ENCODE measurements at places on chromosomes 4 and X.

GRCh38 chrX:142001934-142002333 lies 98.2 kb downstream of the MAGEC1 start:
- no peak for DNase-seq

DNA sequence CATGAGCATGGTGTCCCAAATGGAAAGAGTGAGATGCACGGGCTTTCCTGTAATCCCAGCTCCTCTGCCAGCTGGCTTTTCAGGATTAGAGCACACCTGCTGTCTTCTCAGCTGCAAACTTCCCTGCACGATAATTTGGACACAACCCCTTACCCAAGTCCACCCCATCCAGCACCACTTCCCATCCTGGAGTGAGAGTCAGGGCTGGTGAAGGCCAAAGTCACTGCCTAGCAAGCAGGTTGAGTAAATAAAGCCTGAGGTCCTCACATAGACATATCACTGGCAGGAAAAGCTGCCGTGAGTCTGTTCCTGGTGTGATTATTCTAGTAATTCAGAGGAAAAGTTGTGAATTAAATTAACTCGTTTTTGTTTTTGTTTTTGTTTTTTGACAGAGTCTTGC lies 113.9 kb upstream of the MBNL3 start:
- no peak for DNase-seq

GRCh38 chr4:24040811-24041210 lies 151.0 kb upstream of the PPARGC1A start:
- no peak for DNase-seq

DNA sequence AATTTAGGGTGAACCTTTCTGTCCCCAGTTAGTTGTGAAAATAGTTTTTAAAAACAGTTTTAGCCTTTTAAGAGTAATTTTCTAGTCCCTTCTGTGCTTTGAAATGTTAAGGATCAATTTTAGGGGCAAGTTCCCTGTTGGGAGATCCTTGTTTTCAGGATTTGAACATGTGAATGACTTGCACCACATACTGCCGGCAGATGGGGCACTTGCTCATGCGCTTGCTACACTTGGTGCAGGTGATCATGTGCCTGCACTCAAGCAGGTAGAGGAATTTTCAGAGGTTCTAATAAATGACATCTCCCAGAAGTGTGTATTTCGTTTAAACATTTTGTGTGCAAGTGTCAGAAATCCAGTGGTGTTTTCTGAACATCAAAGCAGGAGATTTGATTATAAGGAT lies 195.9 kb downstream of the CHM start:
- DNase-seq, result no peak

DNA sequence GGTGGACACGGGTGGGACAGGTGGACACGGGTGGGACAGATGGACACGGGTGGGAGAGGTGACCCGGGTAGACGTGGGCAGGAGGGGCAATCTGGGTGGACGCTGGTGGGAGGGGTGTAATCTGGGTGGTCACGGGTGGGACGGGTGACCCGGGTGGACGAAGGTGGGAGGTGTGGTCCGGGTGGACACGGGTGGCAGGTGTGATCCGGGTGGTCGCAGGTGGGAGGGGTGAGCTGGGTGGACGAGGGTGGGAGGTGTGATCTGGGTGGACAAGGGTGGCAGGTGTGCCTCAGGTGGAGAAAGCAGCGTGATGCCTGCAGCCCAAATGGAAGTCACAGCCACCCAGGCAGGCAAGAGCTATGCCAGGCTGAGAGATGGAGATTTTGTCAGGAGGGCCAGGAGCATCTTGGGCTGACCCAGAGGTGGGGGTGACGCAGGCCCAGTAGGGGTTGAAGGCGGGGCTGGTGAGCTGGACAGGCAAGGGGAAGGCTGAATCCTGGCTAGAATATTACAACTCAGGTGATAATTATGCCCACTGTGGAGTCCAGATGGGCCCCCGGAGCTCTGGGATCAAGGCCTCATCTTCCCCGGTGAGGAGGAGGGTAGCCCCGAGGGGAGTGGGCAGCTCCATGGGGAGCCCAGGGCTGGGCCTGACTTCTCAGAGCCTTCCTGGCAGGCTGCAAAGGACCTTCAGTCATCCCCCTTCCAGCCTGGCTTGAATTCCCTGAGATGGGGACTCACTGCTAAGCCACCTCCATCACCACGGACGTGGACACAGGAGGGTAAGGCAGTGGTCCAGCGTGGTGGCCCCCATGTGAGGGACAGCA lies 100.0 kb downstream of the ADRA2C start:
- DNase-seq, result no peak

DNA sequence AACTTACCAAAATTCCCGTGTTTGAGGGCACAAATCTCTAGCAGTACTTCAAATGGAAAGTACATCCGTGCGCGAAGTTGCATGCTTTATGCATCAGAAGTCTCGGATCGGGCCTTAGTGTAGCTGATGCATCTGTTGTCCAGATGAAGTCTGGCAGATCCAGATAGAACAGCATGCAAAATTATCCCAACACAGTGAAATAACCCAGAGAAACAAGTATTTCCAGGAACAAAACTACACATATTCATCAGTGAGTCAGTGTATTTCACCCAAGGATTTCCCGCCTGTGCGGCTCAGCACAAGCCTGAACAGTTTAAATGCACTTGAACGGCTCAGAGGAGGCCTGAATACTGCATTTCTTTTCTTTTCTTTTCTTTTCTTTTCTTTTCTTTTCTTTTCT lies 27.4 kb upstream of the CLDN24 start:
- no peak for DNase-seq

- no peak for DNase-seq
Measured at GRCh38 chrX:86711531-86712180, 563.4 kb downstream of the DACH2 start.

- DNase-seq, result no peak
Measured at GRCh38 chr4:89316211-89316610, 8.6 kb upstream of the GPRIN3 start.

GRCh38 chr4:37948542-37948941 lies 11.7 kb upstream of the PTTG2 start:
- no peak for DNase-seq

DNA sequence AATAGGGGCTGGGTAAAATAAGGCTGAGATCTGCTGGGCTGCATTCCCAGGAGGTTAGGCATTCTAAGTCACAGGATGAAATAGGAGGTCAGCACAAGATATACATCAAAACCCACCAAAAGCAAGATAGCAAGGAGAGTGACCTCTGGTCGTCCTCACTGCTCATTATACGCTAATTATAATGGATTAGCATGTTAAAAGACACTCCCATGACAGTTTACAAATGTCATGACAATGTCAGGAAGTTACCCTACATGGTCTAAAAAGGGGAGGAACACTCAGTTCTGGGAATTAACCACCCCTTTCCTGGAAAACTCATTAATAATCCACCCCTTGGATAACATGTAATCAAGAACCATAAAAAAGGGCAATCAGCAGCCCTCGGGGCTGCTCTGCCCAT lies 403.6 kb downstream of the KCNIP4 start:
- no peak for DNase-seq

DNA sequence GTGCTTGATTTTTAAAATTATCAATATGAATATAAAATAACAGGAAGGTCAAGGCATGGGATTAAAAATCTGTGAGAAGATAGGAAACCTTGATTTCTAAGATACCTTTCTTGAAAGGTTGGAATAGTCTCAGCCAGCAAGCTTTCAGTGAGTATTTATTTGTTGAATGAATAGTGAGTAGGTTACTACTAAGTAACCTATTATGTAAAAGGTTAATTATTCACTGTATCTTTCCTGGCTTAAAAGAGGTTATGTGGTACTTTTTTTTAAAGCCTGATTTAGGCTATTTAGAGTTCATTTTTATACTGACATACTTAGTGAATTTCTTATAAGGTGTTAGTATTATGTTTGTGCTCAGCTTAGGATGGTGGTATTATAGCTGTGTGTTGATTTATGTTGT lies 123.5 kb downstream of the PTPN13 start:
- no peak for DNase-seq

DNA sequence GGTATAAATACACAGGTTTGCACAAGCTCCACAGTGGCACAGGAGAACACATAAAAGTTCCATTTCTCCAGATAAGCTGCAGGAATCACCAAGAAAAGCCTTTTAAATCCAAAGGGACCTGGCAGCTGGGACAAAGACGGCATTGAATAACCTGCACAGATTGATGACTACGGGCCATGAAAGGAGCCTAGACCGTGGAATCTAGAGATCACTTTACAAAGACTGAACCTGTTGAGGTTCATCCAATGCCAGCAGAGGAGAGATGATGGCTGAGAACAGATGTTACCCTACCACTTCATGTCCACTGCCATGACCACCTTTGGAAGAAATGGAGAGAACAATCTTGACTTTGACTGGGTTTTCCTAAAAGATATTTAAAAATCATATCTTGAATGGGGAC lies 88.7 kb downstream of the PRSS12 start:
- no peak for DNase-seq

DNA sequence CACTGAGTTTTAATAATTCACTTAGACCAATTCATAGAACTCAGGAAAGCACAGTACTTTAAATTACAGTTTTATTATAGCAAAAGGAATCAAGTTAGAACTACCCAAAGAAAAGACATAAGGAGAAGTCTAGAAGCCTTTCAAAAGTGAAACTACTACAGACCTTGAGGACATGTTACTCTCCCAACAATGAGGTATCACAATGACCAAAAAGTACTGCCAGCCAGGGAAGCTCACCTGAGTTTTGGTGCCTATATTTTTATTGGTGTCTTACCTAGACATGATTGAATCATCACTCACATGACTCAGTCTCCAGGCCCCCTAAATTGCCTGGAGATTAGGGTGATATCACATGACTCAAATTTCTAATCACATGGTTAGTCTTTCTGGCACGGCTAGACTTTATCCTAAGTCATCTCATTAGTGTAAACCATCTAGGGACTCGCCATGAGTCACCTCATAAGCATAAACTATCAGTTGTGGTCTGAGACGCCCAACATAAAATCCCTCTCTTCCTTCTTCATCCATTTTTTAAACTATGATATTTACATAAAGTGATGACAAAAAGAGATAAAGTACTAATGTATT lies 372.3 kb downstream of the TMA16 start:
- DNase-seq, result no peak

DNA sequence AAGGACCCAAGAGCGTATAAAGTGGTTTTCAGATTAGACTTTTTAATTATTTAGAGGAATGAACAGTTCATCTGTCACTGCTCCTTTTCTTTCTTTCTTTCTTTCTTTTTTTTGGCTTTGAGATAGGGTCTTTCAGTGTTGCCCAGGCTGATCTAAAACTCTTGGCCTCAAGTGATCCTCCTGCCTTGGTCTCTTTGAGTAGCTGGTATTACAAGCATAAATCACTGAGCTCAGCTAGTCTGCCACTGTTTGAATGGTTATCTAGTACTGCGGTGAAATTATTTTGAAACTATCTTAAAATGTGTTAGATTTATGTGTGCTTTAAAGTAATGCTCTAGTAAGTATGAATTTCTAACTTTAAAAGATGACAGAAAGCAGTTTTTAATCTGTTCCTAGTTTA lies 6.5 kb upstream of the FRYL start:
- DNase-seq, result no peak

- no peak for DNase-seq
Measured at GRCh38 chrX:113906168-113906567, 677.7 kb upstream of the HTR2C start.
